IPS-NIHi11 (cell line): ENCODE measurements at places on chromosomes 1 and 21.

GRCh38 chr21:46171585-46171984 is 12.7 kb downstream of the SPATC1L start:
- no peak for DNase-seq

DNA sequence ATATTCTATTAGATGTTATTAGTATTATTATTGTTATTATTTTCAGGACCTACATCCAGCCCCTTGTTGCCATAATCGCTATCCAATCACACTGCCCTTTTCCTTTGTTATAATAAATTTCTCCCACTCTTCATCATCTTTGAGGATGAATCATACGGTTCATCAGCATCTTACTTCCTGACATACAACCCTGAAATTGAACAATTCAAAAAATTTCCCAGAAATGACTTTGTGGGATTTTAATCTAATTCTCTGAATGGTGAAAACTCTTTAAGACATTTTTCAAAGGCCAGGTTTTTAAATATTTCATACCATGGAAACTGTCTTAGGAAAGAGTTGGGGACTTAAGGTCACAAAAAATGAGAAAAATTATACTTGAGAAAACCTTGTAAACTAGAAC is 353.5 kb downstream of the ST6GALNAC3 start:
- no peak for DNase-seq

DNA sequence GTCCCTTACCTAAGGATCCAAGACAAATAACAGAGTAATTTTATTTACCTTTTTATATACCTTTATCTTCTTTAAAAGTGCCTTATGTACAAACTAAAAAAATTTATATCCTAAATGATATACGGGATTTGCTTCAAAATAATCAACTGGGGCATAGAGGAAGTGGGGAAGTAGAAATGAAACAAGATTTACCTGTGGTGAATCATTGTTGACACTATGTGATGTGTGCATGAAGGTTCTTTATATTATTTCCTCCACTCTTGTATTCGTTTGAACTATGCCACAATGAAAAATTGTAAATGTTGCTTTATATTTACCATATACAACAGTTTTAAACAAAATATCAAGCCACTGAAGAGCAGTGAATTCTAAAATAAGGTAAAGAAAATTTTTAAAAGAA is 13.0 kb downstream of the RGS7 start:
- no peak for DNase-seq

- no peak for DNase-seq
Measured at GRCh38 chr1:225876900-225877510, 5.2 kb downstream of the TMEM63A start.

DNA sequence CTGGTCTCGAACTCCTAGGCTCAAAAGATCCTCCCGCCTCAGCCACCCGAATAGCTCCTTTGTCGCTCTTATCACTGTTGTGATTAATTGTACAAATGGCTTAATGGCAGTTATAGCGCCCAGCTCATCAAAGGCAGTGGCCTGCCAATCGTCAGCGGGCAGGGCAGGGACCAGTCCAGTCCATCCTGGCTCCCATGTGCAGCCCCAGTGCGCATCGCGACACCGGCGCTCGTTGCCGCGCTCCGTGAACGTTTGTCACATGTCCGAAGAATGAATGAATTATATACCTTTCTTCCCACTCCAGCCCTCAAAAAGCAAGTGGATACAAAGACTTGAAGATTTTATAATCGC is 18.4 kb downstream of the MTX1 start:
- peak; percentile 62 for DNase-seq

- peak; percentile 68 for DNase-seq
Measured at GRCh38 chr1:197868751-197869489, 33.5 kb upstream of the C1orf53 start.

DNA sequence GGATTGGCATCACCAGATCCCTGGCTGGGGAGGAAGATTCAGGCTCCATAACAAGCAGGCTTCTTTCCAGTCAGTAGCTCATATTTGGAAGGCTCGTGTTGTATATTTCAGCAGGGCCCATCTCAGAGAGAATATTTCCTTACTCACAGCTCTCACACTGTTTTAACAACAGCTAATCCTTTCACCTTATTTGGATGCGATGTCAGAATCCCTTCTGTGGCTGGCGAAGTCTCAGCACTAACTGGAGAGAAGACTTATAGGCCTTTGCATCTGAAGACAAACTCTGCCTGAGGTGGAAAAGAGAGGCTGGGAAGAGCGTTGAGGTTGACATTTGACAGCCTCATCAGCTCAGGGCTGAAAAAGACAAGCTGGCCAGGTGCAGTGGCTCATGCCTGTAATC is 47.2 kb upstream of the CAPZB start:
- no peak for DNase-seq

- DNase-seq: no peak
Measured at GRCh38 chr1:109501644-109502363, 7.7 kb downstream of the AMIGO1 start.

GRCh38 chr1:1753607-1754005 is 24.7 kb downstream of the NADK start:
- DNase-seq: no peak

GRCh38 chr1:42852608-42852980 is 6.2 kb downstream of the ZNF691 start:
- DNase-seq: no peak

- no peak for DNase-seq
Measured at GRCh38 chr1:44596511-44596910, 77.8 kb downstream of the TMEM53 start.

- DNase-seq: no peak
Measured at GRCh38 chr1:150619576-150620509, 9.6 kb downstream of the ENSA start.

DNA sequence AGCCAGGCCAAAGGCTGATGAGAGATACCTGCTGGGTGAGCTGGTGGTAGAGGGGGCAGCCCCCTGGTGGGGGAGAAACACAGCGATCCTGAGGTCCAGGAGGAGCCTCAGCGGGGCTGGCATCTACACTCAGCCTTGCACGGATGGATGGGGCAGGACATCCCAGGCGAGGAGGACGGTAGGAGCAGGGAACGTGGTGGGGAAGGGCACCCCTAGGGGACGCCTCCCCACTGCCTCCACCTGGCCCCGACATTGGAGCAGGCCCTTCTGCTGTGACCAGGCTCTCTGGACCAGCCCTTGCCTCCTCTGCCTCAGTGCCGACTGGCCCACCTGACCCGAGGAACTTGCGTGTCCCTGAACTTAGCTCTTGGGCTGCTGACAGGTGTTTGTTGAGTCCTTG is 6.4 kb upstream of the MMEL1 start:
- DNase-seq: no peak

DNA sequence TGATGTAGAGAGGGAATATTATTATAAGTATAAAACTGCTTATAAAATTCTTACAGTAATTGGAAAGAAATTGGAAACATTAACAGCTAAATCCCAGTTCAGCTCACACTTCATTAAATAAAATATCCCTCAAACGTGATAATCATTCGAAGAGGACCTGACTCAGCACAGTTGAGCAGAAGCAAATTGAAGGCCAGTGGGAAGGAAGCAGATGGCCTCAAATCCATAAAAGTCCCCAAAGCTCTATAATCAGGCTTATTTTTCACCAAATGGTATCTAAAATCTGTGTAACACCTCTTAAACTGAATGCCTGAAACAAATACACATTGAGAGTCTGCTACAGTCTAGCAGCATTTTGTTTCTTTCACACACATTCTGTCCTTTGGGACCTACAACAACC is 106.8 kb downstream of the TENT5C start:
- DNase-seq: no peak

GRCh38 chr1:200238311-200238710 is 171.5 kb downstream of the ZNF281 start:
- no peak for DNase-seq

DNA sequence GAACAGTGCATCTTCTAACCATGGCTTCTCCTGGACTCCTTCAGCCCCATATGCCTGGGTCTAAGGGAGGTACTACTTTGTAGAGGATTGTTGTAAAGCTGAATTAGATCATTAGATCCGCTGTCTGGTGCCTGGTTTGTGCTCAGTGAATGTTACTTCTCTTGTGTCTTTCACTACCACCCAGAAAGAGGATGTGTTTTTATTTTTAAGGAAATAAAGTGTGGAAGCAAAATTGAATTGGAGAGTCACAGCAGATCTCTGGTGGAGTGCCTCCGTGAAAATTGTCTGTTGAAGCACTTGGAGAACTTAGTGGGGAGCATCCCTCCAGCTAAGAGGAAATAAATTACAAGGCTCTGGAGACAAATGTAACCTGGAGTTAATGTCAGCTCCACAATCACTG is 101.8 kb upstream of the ARTN start:
- no peak for DNase-seq

GRCh38 chr1:23428136-23428905 is 3.8 kb upstream of the TCEA3 start:
- DNase-seq: no peak

DNA sequence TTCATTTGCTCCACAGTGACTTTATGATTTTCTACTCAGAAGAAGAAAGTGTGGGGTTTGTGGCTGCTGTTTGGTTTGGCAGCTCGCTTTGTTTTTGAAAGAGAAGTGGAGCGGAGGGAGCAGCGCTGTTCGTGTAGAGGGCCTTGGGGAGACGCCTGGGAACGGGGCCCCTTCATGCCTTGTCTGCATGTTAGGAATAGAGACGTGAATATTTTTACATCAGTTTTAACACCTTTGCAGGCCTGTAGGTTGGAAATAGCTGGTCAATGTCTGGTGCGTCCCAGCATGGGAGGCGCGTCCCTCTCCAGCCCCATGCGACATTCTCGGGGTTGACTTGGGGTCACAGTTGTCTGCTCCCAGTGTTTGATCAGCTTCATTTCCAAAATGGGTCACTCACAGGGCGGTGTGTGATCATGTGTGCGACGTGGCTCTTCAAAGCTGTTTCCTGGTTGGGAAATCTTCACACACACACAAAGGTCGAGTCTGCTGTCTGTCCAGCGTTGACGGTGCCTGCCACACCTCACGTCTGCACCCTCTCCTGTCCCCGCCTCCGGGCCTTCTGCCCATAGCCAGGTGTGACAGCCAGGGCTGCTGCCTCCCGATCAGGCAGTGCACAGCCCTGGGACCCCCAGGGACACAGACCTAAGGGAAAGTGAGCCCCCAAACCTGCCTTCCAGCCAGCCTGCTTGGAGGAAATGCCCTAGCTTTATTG is 149.2 kb downstream of the PSMG1 start:
- DNase-seq: no peak

DNA sequence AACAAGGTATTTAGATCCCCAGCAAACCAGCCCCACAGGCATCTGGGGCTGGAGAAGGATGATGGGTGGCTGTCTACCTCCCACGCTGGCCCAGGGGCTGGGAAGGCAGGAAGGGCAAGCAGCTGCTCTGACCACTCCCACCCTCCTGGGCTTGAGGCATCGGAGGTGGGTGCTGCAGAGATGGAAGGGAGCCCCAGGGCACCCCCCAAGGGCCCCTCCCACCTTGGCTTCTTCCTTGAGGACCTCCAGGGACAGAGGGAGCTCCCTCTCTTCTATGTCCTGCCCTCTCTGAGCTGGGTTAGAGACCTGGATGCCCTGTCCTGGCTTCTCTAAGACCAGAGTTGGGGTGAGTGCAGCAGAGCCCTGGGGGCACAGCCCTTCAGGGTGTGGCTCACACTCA is 3.1 kb downstream of the CD52 start:
- no peak for DNase-seq

DNA sequence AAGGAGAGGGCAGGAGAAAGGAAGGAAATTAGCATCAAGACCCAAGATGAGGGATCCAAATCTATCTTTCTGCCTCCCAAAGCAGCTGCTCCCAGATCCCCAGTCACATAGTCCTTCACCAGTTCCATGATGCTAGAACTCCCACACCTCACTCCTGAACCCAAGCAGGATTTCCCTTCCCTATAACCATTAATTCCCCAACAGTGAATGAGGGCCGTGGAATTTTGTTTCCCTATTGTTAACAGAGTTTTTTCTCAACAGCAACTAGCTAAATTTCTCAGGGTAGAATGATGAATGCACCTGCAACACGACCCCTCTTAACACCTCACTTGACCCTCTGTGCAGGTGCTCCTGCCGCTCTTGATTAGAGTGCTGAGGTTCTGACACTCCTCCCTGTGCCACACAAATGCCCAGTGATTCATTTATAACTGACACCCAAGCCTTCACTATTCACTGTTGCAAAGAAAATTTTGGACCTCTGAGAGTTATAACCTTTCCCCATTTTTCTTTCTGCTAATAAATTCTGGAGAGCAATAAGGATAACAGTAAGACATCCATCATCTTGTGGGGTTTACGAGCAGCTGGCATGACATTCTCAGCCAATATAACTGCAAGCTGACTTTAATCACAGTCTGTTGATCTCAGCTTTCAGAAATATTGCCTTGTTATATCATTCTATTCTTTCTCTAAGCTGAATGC is 25.4 kb upstream of the NPL start:
- DNase-seq: no peak

- peak; percentile 7 for DNase-seq
Measured at GRCh38 chr1:117512728-117513321, 93.0 kb upstream of the TENT5C start.

GRCh38 chr1:30687886-30688285 is 35.5 kb downstream of the MATN1 start:
- DNase-seq: no peak

GRCh38 chr1:56436296-56436695 is 143.1 kb downstream of the PLPP3 start:
- DNase-seq: no peak

DNA sequence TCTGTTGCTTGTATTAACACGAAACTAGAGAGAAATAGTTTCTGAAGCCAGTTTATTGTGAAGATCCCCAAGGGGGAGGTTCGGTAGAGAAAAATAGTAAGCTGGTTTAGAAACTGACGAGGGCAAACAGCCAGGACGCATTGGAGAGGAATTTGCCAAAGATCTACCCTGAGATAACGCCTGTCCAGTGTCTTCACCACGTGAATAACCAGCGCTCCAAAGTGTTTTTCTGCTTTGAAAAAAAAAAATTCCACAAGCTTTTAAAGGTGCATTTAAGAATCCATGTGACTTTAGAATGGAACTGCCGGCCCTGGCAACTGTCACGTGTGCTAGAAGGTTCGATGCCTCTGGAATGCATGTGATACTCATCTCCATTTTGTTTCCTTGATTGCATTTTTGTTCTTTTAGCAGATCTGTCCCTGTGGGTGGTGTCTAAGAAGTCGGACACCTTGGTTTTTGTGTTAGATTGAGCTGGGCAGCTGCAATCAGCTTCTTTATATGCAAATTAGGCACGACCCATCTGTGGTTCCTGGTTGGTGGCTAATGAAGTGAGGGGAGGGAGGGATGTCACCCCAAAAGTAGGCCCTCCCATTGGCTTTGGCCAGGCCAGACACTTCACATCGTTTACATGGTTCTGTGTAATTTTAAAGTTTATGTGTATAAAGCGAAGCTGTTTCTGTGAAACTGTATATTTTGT is 1.3 kb upstream of the THAP3 start:
- DNase-seq: no peak

GRCh38 chr1:78843111-78843510 is 163.4 kb downstream of the ADGRL4 start:
- no peak for DNase-seq

DNA sequence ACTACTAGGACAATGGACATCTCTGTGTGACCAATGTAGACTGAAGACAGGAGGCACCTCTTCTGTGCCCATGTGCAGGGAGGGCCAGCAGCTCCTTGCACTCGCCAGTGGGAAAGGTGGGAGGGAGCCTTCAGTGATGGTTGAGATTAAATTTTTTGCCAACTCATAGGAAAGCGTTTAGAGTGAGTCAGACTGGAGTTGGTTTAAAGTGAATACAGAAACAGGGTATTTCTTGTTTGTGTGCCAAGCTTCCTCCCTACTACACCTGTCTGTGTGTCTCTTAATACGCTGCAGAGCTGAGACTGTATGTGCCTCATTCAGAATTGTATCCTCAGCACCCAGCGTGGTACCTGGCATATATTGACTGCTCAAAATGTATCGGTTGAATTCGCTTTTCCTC is 13.5 kb upstream of the COL16A1 start:
- DNase-seq: no peak
